ENCODE measurements at places on chromosomes 7 and 10.

DNA sequence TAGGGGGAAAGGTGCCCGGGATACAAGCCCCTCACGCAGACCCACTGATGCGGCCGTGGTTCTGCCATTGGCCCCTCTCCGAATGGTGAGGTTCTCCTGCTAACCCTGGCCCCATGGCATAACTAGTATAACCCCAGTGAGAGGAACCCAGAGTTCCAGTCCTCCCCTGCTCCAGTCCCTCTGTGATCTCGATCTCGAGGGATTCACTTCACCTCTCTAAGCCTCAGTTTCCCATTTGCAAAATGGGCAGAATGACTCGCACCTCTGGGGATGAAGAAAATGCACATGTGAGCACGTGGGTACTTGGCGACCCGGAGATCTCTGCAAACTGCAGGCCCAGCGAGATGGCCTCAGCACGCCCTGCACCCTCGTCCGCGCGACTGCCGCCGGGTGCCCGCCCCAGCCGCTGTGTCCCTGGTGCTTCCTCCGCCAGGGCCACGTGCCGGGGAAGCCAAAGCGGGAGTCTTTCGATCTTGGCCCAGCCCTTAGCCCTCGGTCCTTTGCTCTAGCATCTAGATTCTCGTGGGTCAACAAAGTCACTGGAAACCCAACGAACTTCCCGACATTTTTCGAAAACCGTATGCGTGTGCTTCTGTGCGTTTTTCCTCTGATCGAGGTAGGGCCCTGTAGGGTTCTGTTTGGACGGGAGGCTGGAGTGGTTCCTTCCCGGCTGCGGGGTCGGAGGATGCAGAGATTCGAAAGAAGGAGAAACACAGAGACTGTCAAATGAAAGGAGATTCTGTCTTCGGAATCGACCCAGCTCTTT, 169.8 kb downstream of the UBE2H start:
- DNase-seq, result no peak

DNA sequence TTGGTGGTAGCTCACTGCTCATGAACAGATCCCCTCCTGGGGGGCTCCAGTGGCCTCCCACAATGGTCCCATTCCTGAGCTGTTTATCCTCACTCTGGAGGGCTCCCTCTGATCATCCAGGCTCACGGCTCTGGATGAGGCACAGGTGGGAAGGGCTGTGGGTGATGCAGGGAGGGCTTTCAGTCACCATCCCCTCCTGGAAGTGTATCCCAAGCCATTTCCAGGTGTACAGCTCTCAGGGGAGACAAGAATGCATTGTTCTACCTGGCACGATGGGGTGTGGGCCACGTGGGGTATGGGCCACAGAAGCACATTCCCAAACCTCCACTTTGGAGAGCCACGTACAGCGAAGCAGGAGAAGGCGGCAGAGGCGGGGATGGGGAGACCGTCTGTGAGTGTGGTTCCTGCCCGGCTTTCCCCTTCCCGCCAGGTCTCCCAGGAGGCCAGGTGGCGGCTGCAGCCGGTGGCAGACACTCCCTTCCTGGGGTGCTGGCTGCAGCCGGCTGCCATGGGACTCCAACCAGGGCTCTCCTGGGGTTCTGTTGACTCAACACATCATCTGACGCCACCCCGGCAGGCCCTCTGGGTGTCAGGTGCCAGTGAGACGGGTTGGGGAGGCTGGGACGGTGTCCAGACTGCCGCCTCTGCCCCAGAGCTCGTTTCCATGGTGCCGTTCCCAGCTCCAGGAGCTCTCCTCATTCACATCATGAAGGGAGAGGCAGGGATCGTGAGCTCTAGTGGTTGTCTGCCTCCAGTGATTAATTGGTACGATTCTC, 169.7 kb upstream of the RHEB start:
- peak; percentile 95 for DNase-seq

DNA sequence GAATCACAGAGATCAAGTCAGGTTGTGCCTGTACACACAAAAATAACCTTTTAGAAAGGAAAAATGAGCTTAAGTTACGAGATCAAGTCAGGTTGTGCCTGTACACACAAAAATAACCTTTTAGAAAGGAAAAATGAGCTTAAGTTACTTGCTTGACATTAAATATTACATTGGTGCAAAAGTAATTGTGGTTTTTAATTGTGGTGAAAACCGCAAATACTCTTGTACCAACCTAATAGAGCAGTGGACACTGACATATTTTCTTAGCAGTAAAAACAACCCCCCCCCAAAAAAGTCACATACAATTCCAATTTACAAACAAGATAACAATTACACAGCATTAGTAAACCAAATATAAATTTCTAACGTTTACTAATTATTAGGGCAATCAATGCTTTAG, 595.6 kb downstream of the GRM8 start:
- no peak for DNase-seq

DNA sequence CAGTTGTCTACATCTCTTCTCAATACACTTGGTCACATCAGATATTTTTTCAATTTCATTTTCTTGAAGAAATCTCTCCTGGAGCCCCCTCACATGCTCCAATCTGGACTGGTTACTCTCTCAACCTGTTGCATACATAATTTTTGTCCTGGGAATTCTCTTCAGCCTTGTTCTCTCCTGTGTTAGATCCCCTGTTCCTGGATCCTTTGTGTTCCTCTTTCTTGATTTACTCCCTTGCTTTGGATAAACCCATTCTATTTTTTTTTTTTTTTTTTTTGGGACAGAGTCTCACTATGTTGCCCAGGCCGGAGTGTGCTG, 45.6 kb downstream of the SCD start:
- DNase-seq, result no peak

- DNase-seq, result no peak
Observed at GRCh38 chr10:128631801-128632241, 505.6 kb upstream of the MKI67 start.

GRCh38 chr10:21953585-21954057, 49.9 kb downstream of the DNAJC1 start:
- peak; percentile 51 for DNase-seq

- no peak for DNase-seq
Observed at GRCh38 chr10:29353887-29354561, 65.2 kb downstream of the LYZL1 start.

GRCh38 chr10:3478153-3478552, 305.6 kb upstream of the PITRM1 start:
- no peak for DNase-seq

- no peak for DNase-seq
Observed at GRCh38 chr10:3879073-3879472, 94.1 kb upstream of the KLF6 start.

DNA sequence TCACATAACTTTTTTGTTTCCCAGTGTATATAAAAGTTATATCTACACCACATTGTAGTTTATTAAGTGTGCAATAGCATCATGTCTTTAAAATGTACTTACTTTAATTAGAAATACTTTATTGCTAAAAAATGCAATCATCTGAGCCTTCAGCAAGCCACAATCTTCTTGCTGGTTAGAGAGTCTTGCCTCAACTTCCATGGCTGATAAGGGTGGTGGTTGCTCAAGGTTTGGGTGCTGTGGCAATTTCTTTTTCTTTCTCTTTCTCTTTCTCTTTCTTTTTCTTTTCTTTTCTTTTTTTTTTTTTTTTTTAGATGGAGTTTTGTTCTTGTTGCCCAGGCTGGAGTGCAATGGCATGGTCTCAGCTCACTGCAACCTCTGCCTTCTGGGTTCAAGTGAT, 360.0 kb downstream of the MAGI2 start:
- DNase-seq, result no peak

DNA sequence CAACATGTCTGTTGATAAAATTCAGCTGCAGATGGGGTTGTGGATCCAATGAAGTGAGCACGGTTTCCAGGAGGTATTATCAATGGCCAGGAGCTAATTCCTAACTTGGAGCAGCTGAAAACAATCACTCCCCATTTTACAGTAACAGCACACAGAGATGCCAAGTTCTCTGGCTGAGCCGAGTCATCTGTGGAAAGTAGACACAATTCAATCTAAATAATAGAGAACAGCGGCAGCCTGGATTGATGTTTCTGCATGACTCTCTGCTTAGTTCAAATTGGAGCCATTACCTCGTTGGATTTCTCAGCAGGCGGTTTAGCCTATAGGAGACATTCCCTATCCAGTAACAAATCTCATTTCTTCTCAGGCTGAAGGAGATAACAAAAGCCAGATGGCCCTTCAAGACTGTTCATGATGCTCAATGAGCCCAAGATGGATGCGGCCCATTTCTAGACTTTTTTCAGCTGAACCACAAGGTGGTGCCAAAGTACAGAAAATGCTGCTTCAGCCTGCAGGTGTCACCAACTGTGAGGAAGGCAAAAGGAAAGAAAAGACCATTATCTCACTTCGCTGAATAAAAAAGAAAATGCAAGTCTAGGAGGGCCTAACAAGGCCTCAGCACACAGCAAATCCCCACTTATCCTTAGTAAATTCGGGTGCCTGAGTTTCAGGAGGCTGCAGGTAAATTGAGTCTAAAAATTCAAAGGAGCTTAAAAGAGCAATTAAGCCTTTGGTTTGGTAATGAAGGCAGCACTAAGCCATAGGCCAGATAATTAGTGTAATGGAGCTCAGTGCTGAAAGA, 83.7 kb downstream of the SLC16A9 start:
- DNase-seq, result peak; percentile 74

GRCh38 chr10:46247181-46247475, 39.7 kb upstream of the ANTXRL start:
- DNase-seq, result no peak

- no peak for DNase-seq
Observed at GRCh38 chr7:151243408-151244195, 4.9 kb downstream of the SMARCD3 start.

DNA sequence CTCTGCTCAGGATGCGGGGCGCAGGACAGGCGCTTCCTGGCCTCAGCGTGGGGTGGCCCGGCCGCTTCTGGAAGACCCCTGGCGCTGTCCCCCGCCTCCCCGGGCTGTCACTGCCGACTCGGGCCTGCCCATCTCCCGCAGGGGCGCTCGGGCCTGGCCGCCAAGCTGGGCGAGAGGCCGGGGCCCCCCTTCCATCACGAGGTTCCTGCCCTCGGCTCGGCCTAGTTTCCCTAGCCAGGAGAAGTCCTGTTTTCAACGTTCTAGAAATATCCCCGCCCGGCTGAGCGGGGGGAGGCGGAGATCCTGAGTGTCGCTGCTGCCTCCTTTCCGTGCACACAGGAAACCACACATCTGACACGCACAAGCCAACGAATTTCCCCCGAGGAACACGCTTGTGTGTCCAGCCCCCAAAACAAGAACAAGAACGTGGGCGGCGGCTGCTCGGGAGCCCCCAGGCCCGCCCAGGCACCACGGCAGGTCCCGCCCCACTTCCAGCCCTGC, 33.7 kb downstream of the AP5Z1 start:
- no peak for DNase-seq

GRCh38 chr10:12241810-12242529, 46.0 kb downstream of the CDC123 start:
- DNase-seq, result no peak

DNA sequence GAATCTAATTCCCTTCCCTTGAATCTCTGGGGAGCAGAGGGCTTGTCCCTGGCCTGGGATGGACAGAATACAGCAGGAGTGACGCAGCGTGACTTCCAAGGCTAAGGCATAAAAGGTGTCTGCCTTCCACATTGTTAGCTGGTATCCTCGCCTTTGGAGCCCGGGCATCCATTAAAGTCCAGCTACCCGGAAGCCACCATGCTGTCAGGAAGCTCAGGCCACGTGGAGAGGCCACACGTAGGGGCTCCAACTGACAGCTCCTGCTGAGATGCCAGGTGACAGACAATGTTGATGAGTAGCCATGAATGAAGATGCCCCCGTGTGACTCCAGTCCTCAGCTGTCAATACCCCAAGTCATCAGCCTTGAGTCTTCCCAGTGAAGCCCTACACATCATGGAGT, 99.9 kb downstream of the OAT start:
- DNase-seq, result no peak

GRCh38 chr10:67095531-67095930, 169.7 kb downstream of the LRRTM3 start:
- DNase-seq, result no peak

- DNase-seq, result peak; percentile 82
Observed at GRCh38 chr7:22565315-22565811, 65.4 kb upstream of the STEAP1B start.

All from A172 (cell line).